ENCODE measurements at places on chromosomes 5 and 9. TPM values are rescaled to one million over a fixed set of nuclear protein-coding genes. Genes with fewer than 3 reads are reported as not detected.

PKD2L2 gene
- not detected for total RNA-seq

PCDHA10 gene
- 11.5 TPM for total RNA-seq

- no peak for DNase-seq
These were observed 106.6 kb upstream of the TBCA start for GRCh38 chr5:77882670-77883257.

PCDHB3 gene
- 2.6 TPM for total RNA-seq

ZFP37 gene
- total RNA-seq: 5.4 TPM

DNA sequence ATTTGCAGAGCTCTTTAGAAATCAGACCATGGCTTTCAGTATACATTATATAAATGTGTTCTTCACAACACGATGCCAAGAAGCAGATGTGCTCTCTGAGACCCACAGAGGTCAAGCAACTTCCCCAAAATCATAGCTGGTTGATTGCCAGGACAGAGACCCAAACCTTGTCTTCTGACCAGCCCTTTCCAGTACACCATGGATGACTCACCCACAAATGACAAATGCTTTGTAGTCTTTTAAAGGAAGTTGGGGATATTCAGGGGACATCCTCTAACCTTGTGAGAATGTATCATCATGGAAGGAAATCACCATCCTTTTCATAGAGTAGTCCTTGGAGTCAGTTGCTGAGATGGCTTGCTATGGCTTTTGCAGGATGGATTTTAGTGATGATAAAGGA, 30.1 kb downstream of the ZNF462 start:
- peak; percentile 8 for DNase-seq

- DNase-seq: peak; percentile 91
These were observed 393.7 kb upstream of the PDE4D start for GRCh38 chr5:60287174-60287771.

DNA sequence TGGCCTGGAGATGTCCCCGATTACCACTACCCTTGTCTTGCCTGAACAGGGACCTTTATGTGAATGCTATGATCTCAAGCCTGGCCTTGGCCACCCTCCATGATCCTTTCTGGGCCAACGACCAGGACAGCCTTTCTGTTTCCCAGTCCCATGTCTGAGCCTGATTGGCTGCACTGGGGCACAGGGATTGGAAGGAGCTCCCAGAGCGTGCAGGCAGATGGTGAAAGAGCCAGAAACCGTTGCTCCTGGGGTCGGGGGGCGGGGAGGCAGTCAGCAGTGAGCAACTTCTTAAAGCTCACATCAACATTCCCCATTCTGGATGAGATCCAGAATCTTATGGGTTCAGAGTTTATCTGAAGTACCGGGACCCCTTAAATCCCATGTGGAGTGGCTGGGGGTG, 84.4 kb downstream of the INSYN2B start:
- DNase-seq: no peak

DNA sequence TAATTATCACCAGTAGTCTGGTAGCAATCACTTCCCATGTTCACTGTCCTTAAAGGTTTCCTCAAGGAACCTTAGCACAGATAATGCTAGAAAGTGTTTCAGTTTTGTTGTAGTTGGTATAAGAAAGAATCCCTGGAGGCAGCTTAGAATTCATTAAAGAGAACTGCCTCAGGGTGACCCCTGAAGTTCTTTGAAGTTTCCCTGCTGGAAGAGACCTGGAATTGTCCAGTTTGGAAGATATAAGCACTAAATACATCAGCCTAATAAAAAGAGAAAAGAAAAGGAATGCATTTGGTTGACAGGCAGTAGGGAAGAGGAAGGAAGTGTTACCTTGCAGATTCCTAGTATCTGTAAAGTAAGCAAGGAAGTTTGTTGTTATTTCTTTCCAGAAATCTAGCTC, 999.6 kb upstream of the DMAC1 start:
- no peak for DNase-seq

DNA sequence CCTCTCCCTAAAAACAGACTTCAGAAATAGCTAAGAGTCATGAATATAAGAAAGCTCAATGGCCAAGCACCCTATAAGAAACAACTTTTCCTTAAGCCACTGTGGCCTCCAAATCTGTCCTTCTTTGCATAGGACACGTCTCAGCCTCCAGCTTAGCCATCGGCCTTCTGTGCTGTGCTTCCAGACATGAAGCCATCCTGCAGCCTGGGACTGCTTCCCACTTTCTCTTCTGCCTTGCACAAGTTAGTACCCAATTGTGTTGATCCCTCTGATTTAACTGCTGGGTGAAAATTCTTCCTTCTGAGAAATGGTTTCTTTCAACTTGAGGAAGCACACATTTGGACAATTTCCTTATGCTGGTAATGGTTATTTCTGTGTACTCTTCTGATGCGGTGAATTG, 334.7 kb downstream of the MARCHF11 start:
- DNase-seq: no peak

GRCh38 chr9:71269859-71270258, 148.4 kb upstream of the TRPM3 start:
- no peak for DNase-seq

PCDHGA2 gene
- 1.8 TPM for total RNA-seq

DNA sequence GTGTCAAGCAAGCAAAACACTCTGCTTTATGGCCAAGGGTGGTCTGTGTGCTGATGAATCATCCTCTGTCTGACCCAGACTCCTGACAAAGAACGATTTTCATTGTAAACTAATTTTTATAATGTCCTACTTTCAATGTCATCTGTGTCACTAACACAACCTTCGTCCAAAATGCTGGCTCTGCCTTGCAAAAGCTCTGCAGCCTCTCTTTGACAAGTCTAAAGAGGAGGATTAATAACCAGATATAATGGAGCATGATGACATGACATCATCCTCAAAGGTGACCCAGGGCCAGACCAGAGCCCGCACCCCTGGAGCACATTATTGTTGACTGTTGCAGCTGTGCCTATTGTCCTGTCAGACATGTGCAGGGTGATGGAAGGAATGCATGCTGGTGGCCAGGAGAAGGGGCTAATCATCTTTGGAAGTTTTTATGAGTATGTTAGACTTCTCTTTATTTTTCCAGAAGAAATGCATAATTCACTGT, 589.4 kb downstream of the NR2F1-AS1 start:
- no peak for DNase-seq

DNA sequence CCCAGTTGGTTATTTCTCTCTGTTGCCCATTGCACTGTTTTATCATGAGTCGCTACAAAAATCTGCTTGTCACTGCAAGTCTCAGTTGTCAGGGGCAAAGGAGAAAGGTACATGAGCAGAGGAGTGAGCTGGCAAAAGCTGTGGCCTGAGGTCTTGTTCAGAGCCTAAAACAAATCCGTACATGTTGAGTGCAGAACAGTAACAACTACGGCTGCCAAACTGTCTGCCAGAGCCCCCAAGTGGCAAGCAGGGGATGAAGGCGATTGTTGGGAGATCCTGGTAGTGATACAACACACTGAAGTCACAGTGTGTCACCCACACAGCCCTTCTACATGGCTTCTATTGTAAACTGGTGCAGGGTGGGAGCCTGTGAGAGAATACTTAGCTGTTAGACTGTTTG, 50.9 kb downstream of the BRINP1 start:
- DNase-seq: no peak

MYMK gene
- not detected for total RNA-seq

INSL4 gene
- total RNA-seq: not detected

- peak; percentile 68 for DNase-seq
These were observed 207.7 kb downstream of the MEF2C start for GRCh38 chr5:88675168-88675707.

BSPRY gene
- total RNA-seq: not detected

ARHGEF39 gene
- total RNA-seq: 25.0 TPM

FOXD4L5 gene
- 0.13 TPM for total RNA-seq

ANKRD31 gene
- total RNA-seq: 0.04 TPM

DNA sequence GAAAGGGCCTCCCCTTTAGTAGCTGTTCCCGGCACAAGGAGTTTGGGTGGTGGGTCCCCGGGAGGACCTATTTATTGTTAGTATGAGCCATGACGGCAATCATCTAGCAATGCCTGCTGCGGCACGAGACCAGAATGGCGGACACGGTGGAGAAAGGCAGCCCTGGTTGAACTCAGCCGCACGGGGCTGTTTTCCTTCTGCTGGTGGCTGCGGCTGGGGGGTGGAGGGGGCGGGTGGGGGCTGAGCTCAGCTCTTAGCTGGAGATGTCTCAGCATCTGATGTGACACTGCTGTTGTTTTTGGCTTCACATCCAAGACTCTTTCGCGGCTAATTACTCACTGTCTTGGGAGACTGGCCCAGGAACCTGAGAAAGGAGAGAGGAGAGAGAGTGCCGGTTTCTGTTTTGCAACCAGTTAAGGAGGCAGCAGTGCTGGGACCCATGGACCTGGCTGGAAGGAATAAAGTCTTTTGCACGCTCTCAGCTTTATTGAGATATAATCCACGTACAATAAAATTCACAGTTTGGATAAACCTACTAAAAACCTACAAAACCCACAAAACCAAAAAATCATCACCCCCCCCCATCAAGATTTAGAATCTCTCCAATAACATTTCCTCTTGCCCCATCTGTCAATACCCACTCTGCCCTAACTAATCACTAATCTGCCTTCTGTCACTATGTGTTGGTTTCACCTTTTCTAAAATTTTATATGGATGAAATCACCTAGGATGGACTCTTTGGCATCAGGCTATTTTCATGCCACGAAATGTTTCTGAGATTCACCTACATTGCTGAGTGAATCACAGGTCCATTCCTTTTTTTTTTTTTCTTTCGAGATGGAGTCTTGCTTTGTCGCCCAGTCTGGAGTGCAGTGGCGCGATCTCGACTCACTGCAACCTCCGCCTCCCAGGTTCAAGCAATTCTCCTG, 81.8 kb upstream of the NEURL1B start:
- no peak for DNase-seq

DNA sequence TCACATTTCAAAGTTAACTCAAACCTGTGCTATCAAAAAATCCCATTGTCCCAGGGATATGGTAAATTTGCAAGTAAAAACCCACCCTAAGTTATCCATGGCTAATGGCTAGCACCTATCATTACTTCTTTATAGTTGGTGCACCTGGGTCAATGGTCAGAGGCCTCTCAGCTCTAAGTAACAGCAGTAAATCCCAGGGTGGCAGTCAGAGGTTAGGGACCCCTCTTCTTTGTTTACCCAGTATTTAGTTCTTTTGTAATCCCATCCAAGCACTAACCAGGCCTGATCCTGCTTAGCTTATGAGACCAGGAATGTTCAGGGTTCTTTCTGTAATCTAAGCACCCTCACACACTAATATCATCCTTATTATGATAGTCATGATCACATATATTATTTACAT, 52.1 kb upstream of the WWC1 start:
- DNase-seq: no peak

DNA sequence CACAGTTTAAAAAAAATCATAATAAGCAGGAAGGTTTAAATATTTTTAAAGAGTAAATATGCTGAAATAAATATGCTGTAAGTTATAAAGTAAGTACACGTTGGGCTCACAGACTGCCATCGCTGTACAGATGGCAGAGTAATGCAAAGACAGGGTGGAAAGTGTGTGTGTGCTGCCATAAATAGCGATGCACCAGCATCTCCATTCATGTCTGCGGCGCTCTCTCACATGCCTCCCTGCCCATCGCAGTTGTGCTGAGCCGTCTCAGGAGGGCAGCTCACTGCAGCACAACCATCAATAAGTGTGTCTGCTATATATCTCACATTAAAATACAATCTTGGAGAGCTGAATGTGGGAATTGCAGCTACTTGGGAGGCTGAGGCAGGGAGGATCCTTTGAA, 14.3 kb downstream of the MOCS2 start:
- DNase-seq: no peak

TENT4A gene
- 51.7 TPM for total RNA-seq

- DNase-seq: no peak
These were observed 3.7 kb upstream of the GNPDA1 start for GRCh38 chr5:142016556-142016955.

ADAMTSL2 gene
- total RNA-seq: 0.06 TPM

F2RL2 gene
- 14.0 TPM for total RNA-seq

NDUFS4 gene
- total RNA-seq: 108 TPM

DNA sequence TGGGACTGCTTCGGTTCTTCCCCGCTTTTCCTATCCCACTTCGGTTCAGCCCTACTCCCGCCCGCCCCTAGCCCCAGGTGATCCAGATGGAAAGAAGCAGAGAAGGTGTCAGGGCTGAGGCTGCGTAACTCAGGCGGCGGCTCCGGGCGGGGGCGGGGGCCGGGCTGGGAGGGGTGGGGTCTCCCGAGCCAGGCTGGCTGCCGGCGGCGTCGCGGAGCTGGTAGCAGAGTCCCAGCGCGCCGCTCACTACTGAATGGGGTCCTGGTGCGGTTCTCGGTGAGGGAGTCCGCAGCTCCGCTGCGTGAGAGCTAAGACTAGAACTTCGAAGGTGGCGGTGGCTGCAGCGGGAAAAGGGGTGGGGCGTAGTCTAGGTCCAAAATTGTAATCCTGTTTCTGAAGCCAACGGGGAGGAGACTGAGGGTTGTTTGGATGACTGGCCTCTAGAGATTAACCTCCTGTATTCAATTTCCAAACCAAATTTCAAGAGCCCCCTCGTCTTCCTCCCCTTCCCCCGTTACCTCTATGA, 1.4 kb downstream of the PRR16 start:
- no peak for DNase-seq

- no peak for DNase-seq
These were observed 4.0 kb downstream of the TSTD2 start for GRCh38 chr9:97629156-97629555.

DNA sequence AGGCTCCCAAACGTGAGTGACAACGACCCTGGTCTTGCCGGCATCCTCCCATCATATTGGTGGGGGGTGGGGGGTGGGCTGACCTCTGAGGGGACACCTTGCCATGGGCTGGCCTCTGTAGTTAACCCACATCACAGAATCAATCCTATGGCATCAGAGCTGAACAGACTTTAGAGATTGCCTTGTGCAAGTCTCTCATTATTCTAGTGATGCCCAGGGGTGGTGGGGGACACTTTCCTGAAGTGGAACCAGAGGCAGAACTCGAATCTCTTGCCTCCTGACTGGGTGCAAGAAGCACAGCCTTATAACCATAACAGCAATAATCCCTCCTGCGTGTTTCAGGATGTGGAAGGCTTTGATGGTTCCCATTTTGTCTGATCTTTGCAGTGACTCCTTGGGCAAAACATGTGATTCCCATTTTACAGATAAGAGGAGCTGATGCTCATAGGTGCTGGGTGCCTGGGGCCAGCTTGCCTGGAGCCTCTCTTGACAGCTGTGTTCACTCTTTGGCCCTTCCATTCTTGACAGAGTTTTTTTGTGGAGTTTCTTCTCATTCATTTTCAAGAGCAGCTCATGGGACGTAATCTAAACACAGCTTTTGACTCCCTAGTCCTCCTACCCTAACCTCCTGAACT, 18.6 kb upstream of the PITX1 start:
- no peak for DNase-seq

EIF4E1B gene
- total RNA-seq: not detected

All from A673 (cell line).